Activated CD8-positive, alpha-beta memory T cell treated with anti-CD3 and anti-CD28 coated beads, Interleukin-2, amount 10 ng/mL, durations not matched to agents 7 days and 5 days (primary cell): ENCODE measurements at places on chromosomes 3 and 15. TPM values are rescaled to one million over a fixed set of nuclear protein-coding genes. Genes with fewer than 3 reads are reported as not detected.

Gene CSPG5
- total RNA-seq, result 0.21 TPM

Gene CCDC71
- total RNA-seq, result 23.7 TPM

Gene TOPBP1
- 108 TPM for total RNA-seq

- no peaks in the 10 kb centered on the region for H3K27me3 ChIP-seq
- H3K4me3 ChIP-seq, result no peak overlapping the region
- H3K36me3 ChIP-seq, result peaks cover 13% of the 10 kb centered on the region
- peaks cover 38% of the 10 kb centered on the region for H3K4me1 ChIP-seq
- no peak overlapping the region for H3K27ac ChIP-seq
Measured at GRCh38 chr3:31210068-31210645, 315.7 kb upstream of the GADL1 start.

GRCh38 chr3:8658306-8659212 is 14.0 kb upstream of the SSUH2 start:
- H3K27me3 ChIP-seq, result peaks cover 10% of the 10 kb centered on the region
- no peak for DNase-seq
- no peak overlapping the region for H3K4me3 ChIP-seq

- peaks cover 25% of the 10 kb centered on the region for H3K4me1 ChIP-seq
- peaks cover 70% of the 10 kb centered on the region for H3K36me3 ChIP-seq
- peak overlapping the region; percentile 3 for H3K27ac ChIP-seq
- no peak for DNase-seq
Measured at GRCh38 chr3:186971578-186971977, 41.3 kb downstream of the ST6GAL1 start.

GRCh38 chr15:62047282-62047827 is 12.9 kb downstream of the VPS13C start:
- H3K27ac ChIP-seq, result peak overlapping the region; percentile 7
- peaks cover 8% of the 10 kb centered on the region for H3K36me3 ChIP-seq
- H3K4me1 ChIP-seq, result peaks cover 26% of the 10 kb centered on the region
- no peak for DNase-seq
- H3K27me3 ChIP-seq, result no peaks in the 10 kb centered on the region

DNA sequence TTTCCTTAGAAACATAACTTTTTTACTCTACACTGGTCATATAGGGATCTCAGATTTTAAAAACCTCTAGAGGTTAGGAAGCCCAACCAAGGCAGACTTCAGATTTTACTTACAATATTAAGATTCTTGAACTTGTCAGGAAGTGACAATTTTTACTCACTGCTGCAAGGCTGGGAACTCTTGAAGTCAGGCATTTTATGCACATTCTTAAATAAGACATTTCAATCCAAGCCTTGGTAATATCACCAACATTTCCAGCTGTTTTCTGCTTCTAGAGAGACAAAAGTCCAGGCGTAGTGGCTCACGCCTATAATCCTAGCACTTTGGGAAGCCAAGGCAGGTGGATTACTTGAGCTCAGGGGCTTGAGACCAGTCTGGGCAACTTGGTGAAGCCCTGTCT is 33.6 kb upstream of the UBP1 start:
- no peaks in the 10 kb centered on the region for H3K27me3 ChIP-seq
- peaks cover 2% of the 10 kb centered on the region for H3K4me1 ChIP-seq
- H3K36me3 ChIP-seq, result no peaks in the 10 kb centered on the region
- no peak overlapping the region for H3K27ac ChIP-seq
- no peak for DNase-seq

GRCh38 chr3:143188881-143189280 is 69.3 kb downstream of the CHST2 start:
- no peak overlapping the region for H3K4me3 ChIP-seq
- H3K27me3 ChIP-seq, result peaks cover 3% of the 10 kb centered on the region
- DNase-seq, result no peak
- H3K4me1 ChIP-seq, result peaks cover 7% of the 10 kb centered on the region
- no peak overlapping the region for H3K27ac ChIP-seq

DNA sequence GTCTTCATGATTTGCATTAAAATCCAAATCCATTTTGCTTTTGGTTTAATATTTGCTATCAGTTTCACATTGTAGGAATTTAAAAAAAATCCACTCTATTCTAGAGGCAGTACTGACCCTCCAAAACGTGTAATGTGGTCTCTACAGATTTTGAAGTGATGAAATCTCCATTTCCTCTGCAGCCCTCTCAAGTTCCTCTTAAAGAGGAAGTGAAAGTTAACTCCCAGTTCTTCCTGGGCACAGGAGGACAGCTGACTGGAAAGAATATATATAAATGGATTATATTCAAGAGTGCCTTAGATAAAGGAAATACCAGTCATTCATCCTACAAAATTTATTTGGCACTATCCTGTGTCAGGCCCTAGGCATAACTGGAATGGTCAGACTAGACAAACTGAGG is 83.5 kb upstream of the PLCL2 start:
- H3K27me3 ChIP-seq, result no peaks in the 10 kb centered on the region
- H3K36me3 ChIP-seq, result peaks cover 8% of the 10 kb centered on the region
- no peak overlapping the region for H3K27ac ChIP-seq
- H3K4me3 ChIP-seq, result no peak overlapping the region

- H3K4me1 ChIP-seq, result peaks cover 71% of the 10 kb centered on the region
- peak; percentile 65 for DNase-seq
- peaks cover 29% of the 10 kb centered on the region for H3K36me3 ChIP-seq
- H3K4me3 ChIP-seq, result peak overlapping the region; percentile 24
- H3K27ac ChIP-seq, result peak overlapping the region; percentile 86
Measured at GRCh38 chr15:69760258-69760845, 307.7 kb downstream of the RPLP1 start.

DNA sequence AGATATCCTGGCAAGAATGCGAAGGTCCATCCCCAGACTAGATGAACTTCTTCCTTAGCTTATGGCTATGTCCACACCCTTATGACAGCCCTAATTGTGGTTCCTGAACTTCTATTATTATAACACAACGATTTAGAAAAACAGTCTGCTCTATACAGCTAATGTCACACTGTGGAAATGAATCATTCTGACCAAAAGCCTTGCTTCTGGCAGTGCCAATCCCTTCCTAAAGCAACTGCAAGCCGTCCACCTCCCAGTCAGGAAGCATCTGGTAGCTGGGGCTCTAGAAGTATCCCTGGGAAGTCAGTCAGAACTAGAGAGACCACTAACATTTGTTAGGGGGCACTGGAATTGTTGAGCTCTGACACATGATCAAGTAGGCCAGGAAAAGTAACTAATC is 45.0 kb downstream of the MYO5A start:
- no peak for DNase-seq
- peak overlapping the region; percentile 87 for H3K27ac ChIP-seq
- H3K36me3 ChIP-seq, result peaks cover 4% of the 10 kb centered on the region
- H3K4me1 ChIP-seq, result peaks cover 59% of the 10 kb centered on the region
- H3K4me3 ChIP-seq, result no peak overlapping the region

GRCh38 chr15:66139591-66140207 is 113.9 kb downstream of the MEGF11 start:
- H3K27ac ChIP-seq, result no peak overlapping the region
- H3K36me3 ChIP-seq, result no peaks in the 10 kb centered on the region
- H3K27me3 ChIP-seq, result no peaks in the 10 kb centered on the region
- no peak overlapping the region for H3K4me3 ChIP-seq

DNA sequence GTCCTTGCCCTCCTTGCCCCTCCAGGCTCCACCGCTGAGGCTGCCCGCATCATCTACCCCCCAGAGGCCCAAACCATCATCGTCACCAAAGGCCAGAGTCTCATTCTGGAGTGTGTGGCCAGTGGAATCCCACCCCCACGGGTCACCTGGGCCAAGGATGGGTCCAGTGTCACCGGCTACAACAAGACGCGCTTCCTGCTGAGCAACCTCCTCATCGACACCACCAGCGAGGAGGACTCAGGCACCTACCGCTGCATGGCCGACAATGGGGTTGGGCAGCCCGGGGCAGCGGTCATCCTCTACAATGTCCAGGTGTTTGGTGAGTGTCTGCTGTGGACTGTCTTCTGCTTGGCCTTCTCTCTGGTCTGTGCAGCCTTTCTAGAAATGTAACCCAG is 61.0 kb downstream of the BOC start:
- no peak overlapping the region for H3K4me3 ChIP-seq
- H3K27ac ChIP-seq, result no peak overlapping the region
- H3K4me1 ChIP-seq, result peaks cover 8% of the 10 kb centered on the region
- no peak for DNase-seq

DNA sequence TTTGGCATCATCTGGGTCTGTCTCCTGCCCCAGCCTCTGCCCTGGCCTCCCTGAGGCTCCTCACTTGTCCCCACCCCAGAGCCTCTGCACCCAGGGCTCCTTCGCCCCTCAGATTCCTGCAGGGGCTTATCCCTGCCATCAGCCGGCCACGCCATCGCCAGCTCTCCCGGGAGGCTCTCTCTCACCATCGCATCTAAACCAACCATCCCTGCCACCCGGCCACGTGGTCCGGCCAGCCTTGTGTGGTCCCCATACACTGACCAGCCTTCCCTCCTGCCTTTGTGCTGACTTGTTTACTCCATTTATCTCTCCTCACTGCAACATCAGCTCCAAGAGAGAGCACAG is 134.3 kb upstream of the IQSEC1 start:
- H3K36me3 ChIP-seq, result no peaks in the 10 kb centered on the region
- H3K4me3 ChIP-seq, result no peak overlapping the region
- no peak overlapping the region for H3K27ac ChIP-seq

DNA sequence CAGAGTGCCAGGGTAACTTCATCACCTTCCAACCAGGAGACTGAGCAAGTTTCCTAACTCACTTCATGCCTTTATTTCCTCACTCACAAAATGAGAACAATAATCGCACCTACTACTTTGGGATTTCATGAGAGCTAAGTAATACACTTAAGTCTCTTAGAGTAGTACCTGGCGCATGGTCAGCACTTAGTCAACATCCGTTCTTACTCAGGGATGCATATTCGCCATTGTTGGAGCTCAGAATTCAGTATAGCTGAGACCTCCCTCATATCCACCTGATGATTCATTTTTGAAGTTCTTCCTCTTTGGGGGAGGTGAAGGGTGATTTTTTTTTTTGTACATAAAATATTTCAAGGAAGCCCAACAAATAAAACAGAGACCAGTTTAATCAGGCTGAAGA is 188.2 kb downstream of the AGBL1 start:
- no peak overlapping the region for H3K27ac ChIP-seq
- no peaks in the 10 kb centered on the region for H3K27me3 ChIP-seq
- no peak overlapping the region for H3K4me3 ChIP-seq
- DNase-seq, result no peak

GRCh38 chr15:69557707-69558409 is 105.2 kb downstream of the RPLP1 start:
- peaks cover 6% of the 10 kb centered on the region for H3K27me3 ChIP-seq
- H3K4me3 ChIP-seq, result no peak overlapping the region
- no peaks in the 10 kb centered on the region for H3K4me1 ChIP-seq
- no peak for DNase-seq
- no peaks in the 10 kb centered on the region for H3K36me3 ChIP-seq

DNA sequence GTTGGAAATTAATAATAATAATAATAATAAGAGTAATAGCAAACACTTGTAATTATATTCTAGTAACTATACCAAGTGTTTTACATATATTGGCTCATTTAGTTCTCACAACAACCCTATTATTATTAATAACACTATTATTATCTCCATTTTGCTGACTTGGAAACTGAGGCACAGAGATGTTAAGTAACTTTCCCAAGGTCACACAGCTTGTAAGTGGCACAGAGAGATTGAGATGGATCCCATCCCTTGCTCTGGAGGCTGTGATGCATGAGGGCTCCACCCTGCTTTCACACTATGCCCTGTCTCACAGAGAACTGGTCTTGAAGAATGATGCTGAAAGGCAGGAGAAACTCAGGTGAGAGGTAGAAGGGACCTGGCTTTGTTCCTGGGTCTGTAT is 31.9 kb downstream of the TRIM42 start:
- no peak overlapping the region for H3K27ac ChIP-seq
- H3K4me1 ChIP-seq, result peaks cover 9% of the 10 kb centered on the region
- peaks cover 6% of the 10 kb centered on the region for H3K27me3 ChIP-seq
- DNase-seq, result no peak
- no peak overlapping the region for H3K4me3 ChIP-seq
